ENCODE measurements at places on chromosomes 3 and 15. TPM values are rescaled to one million over a fixed set of nuclear protein-coding genes. Genes with fewer than 3 reads are reported as not detected.

CPB1 gene
- total RNA-seq = not detected

RNU5B-1 gene
- not detected for total RNA-seq

GOLGA6L7 gene
- total RNA-seq = not detected

TJP1 gene
- 98.1 TPM for total RNA-seq

SHISA5 gene
- total RNA-seq = 117 TPM

C3orf85 gene
- not detected for total RNA-seq

BNC1 gene
- total RNA-seq = 0.95 TPM

ZCWPW2 gene
- total RNA-seq = 0.25 TPM

RGMA gene
- 0.31 TPM for total RNA-seq

MME gene
- not detected for total RNA-seq

HHLA2 gene
- 0.15 TPM for total RNA-seq

ACTRT3 gene
- total RNA-seq = 3.0 TPM

FETUB gene
- 0.12 TPM for total RNA-seq

C3orf20 gene
- 0.08 TPM for total RNA-seq

KNG1 gene
- not detected for total RNA-seq

IGDCC3 gene
- 0.07 TPM for total RNA-seq

FEZF2 gene
- total RNA-seq = not detected

UNC13C gene
- not detected for total RNA-seq

OXTR gene
- total RNA-seq = 10.8 TPM

TRAT1 gene
- total RNA-seq = not detected

SPATA12 gene
- 0.30 TPM for total RNA-seq

ZDHHC3 gene
- total RNA-seq = 45.9 TPM

FILIP1L gene
- total RNA-seq = 0.29 TPM

NUTM1 gene
- total RNA-seq = not detected

EPHA3 gene
- not detected for total RNA-seq

CACNA2D3 gene
- total RNA-seq = 0.16 TPM

CCR8 gene
- total RNA-seq = not detected

PLCH1 gene
- 1.1 TPM for total RNA-seq

SLC28A1 gene
- total RNA-seq = 0.03 TPM

HRG gene
- not detected for total RNA-seq

SRP14 gene
- total RNA-seq = 209 TPM

CAPN3 gene
- total RNA-seq = 0.80 TPM

OR5K2 gene
- total RNA-seq = not detected

IL17RE gene
- total RNA-seq = 1.9 TPM

KNL1 gene
- 9.8 TPM for total RNA-seq

NEK11 gene
- total RNA-seq = 4.7 TPM

KBTBD13 gene
- total RNA-seq = not detected

LRRC2 gene
- total RNA-seq = not detected

GATA2 gene
- 3.7 TPM for total RNA-seq

ITPKA gene
- total RNA-seq = 8.8 TPM

Data from A549 treated with Hydrocortisone at 1 μM for 4 hours (cell line).